ENCODE measurements at places on chromosomes 3 and 15.

- DNase-seq: no peak
These were observed 17.8 kb downstream of the MYL3 start for GRCh38 chr3:46845397-46845859.

- no peak for DNase-seq
These were observed 122.3 kb downstream of the FAM174B start for GRCh38 chr15:92533298-92533697.

DNA sequence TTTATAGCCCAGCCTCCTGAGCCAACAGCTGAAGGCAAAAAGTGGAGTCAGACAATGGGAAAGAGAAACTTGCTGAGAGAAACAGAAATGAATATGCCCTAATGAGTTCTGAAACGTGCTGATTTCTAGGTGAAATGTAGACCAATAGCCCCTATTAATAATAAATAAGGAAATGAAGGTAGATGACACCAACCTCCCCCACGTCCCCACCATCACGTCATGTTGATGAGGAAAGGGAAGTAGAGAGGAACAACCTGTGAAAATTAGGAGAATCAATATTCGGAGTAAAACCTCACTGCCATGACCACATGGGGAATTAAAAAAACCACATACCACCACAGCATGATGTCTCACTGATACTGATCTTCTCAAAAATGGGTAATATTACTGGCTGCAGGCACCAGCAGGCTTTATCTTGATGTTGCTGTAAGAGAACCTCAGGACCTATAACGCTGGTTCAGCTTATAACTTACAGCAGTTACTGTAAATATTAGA is 64.0 kb downstream of the KAT2B start:
- DNase-seq: no peak

GRCh38 chr3:10483364-10483675 is 22.1 kb downstream of the ATP2B2 start:
- DNase-seq: no peak

All from hypothalamus (tissue), 51 donors.